ENCODE measurements at places on chromosomes 5 and 9.

DNA sequence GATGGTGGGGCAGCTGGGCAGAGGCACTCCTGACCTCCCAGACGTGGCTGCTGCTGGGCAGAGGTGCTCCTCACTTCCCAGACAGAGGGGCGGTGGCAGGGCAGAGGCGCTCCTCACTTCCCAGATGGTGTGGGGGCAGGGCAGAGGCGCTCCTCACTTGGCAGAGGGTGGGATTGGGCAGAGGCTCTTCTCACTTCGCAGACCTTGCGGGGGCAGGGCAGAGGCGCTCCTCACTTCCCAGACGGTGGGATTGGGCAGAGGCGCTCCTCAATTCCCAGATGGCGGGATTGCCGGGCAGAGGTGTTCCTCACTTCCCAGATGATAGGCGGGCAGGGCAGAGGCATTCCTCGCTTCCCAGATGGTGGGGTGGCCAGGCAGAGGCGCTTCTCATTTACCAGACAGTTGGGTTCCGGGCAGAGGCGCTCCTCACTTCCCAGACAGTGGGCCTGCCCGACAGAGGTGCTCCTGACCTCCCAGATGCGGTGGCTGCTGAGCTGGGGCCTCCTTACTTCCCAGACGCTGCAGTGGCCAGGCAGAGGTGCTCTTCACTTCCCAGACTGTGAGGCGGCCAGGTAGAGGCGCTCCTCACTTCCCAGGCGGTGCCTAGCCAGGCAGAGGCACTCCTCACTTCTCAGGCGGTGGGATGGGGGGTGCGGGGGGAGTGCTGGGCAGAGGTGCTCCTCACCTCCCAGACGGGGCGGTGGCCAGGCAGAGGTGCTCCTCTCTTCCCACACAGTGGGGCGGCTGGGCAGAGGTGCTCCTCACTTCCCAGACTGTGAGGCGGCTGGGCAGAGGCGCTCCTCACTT lies 25.3 kb upstream of the SPATA31E1 start:
- no peak for DNase-seq

- no peak for DNase-seq
Observed at GRCh38 chr9:776086-776485, 65.4 kb upstream of the DMRT1 start.

GRCh38 chr5:31382051-31382878 lies 149.6 kb downstream of the DROSHA start:
- DNase-seq = no peak

DNA sequence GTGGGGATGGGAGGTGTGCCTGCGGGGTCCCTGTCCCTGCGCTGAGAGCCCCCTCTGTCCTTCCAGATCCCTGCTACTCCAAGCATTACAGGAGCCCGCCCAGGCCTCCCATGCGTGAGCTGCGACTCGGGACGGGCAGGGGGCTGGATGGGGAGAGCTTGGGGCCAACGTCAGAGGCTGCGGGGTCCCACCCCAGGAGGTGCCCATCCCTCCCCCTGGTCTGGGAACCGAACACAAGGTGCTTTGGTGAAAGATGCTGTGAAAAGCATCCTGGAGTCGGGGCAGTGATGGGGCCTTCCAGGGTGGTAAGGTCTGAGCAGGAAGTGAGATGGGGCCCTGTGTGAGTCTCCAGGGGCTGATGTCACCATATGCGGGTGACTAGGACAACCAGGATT lies 2.7 kb downstream of the LCN9 start:
- DNase-seq = no peak

GRCh38 chr5:91556-92263 lies at the start of gene PLEKHG4B:
Gene PLEKHG4B (plus strand): TSS chr5:92168. CDS start chr5:92232, 64 bp downstream.
- no peak for DNase-seq

- no peak for DNase-seq
Observed at GRCh38 chr9:81530310-81530810, 159.0 kb downstream of the TLE1 start.

DNA sequence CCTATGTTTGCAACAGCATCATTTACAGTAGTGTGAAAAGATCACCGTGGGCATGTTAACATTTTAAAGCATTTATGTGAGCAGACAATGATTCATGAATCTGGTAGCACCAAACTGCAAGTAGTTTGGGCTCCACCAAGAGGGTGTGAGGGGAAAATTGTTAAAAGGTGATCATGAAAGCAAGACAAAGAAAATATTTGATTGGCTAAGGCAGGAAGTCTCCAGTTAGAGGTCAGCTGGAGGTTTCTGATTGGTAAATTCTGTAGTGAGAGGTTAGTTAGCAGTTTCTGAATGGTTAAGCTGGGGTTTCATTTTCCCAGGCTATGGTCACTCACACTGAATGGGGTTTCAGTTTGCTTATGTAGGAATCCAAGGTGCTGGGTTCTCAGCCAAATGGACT lies 13.5 kb upstream of the DRD1 start:
- DNase-seq = no peak

DNA sequence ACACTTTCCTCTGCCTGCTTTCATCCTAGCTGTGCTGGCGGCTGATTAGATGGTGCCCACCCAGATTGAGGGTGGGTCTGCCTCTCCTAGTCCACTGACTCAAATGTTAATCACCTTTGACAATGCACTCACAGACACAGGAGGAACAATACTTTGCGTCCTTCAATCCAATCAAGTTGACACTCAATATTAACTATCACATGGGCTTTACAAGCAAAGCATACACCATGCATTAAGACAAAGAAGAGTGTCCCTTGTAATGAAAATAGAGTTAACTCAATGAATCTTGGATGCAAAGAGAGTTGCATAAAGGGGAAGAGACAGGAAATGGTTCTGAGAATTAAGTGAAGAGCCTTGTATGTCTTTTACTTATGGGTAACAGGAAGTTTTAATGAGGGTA lies 298.7 kb upstream of the BRINP1 start:
- DNase-seq = no peak

DNA sequence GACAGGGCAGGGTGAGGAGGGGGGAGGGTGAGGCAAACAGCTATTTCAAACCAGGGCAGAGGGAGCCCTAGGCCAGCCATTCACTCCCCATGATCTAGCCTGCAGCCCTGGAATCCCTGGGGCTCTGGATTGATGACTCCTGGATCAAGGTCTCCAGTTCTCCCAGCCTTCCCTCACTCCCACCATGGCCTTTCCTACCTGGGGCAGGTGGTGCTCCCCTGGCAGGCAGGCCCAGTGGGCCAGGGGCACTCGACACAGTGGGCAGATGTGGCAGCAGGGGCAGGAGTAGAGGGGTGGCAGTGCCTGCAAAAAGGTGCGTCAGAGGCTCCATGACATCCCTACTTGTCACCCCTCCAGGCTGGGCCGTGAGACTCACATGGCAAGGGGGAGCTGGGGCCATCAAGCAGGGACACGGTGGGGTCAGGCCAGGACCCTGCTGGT lies 6.0 kb downstream of the KIF12 start:
- no peak for DNase-seq

GRCh38 chr5:39547553-39548154 lies 122.9 kb upstream of the DAB2 start:
- peak; percentile 73 for DNase-seq

- DNase-seq = no peak
Observed at GRCh38 chr9:32706004-32706724, 70.7 kb upstream of the TAF1L start.

GRCh38 chr5:11385901-11386293 lies 518.3 kb downstream of the CTNND2 start:
- DNase-seq = no peak

All from right lung (tissue), 10 donors.